ENCODE measurements at places on chromosomes 7 and 10.

- DNase-seq, result no peak
These were observed 28.4 kb downstream of the PLXNA4 start for GRCh38 chr7:132547821-132548220.

DNA sequence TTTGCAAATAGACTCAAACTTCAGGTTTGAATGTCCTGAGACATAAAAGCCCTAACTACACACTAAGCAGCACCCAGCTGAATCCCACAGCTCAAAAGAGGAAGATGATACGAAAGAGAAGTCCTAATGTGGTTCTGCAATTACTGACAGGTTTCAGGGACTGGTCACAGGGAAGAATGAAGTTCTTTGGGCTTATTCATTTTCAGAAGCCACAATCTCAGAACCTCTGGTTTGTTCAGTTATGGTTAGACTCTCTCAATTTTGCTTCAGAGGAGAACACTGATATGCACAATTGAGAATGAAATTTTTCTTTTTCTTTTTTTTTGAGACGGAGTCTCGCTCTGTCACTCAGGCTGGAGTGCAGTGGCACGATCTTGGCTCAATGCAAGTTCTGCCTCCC is 94.6 kb upstream of the FAM180A start:
- no peak for DNase-seq

DNA sequence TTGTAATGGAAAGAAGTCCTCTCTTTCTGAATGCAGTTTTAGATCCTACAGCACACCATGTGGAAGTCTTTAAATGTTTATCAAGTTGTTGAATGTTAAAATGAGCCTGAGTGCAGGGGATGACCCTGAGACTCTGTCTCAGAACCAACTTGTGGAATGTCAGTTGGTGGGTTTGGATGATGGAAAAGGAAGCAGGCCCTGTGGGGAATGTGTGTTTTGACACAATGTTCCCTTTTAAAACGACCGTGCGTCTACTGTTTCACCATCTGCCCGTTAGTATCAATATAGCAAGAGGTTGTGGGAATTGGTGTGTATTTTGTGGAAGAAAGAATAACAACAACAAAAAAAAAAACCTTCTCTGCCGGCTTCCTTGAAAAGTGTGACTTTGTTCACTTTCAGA is 8.3 kb downstream of the DYNC1I1 start:
- DNase-seq, result no peak

DNA sequence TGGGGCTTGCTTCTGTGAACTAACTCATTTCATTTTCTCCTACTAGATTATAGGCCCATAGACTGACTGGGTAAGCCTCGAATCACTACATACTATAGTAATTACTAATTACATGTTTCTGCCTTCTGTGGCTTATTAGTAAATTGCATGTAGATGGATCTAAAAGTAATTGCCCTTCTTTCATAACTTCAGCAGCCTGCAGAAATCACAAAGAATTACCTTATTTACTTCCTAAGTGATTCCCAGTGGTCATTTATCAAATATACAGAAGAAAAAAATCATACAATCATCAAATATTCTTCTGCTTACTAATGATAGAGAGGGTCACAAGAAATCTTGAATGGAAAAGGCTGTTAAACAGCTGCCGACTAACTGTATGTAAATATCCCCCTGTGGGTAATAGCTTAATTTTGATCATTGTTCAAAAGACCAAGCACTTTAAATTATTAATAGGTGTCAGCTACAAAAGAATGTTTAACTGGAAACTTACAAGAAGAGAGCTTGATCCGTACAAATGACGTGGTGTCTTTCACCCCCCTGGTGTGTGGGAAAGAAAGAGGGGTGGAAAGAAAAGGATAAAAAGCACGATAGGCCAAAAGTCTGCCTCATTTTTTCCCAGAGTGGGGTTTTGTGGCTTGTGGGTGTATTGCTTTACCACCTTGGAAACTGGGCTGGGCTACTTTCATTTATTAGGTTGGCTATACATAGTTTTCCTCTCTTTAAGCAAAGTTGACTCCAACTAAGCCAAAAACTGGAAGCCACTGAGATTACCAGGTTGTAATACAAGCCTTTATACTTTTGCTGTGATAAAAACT is 361.8 kb upstream of the ZMIZ1 start:
- no peak for DNase-seq

- DNase-seq, result peak; percentile 86
These were observed 138.4 kb downstream of the SDK1 start for GRCh38 chr7:3439333-3440030.

DNA sequence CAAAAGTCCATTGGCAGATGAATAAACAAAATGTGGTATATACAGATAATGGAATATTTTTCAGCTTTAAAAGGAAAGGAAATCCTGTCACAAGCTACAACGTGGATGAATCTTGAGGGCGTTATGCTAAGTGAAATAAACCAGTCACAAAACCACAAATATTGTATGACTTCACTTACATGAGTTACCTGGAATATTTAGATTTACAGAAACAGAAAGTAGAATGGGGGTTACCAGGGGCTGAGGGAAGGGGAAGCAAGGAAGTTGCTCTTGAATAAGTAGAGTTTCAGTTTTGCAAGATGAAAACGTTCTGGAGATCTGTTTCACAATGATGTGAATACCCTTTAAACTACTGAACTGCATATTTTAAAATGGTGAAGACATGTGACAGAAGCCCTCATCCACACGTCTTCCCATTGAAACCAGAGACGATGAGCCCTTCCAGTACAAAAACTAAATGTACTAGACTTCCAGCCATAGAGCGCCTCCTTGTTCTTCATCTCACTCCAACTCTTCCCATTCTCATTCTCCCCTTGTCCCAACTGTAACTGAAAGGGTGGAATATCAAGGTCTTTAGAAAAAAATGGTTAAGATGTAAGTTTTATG is 62.4 kb downstream of the MICU1 start:
- no peak for DNase-seq

GRCh38 chr7:105429746-105430612 is 41.3 kb upstream of the SRPK2 start:
- peak; percentile 72 for DNase-seq

GRCh38 chr10:6297951-6298381 is 95.2 kb downstream of the PFKFB3 start:
- DNase-seq, result peak; percentile 36

- DNase-seq, result no peak
These were observed 345.1 kb downstream of the ARL4A start for GRCh38 chr7:13032576-13032975.

DNA sequence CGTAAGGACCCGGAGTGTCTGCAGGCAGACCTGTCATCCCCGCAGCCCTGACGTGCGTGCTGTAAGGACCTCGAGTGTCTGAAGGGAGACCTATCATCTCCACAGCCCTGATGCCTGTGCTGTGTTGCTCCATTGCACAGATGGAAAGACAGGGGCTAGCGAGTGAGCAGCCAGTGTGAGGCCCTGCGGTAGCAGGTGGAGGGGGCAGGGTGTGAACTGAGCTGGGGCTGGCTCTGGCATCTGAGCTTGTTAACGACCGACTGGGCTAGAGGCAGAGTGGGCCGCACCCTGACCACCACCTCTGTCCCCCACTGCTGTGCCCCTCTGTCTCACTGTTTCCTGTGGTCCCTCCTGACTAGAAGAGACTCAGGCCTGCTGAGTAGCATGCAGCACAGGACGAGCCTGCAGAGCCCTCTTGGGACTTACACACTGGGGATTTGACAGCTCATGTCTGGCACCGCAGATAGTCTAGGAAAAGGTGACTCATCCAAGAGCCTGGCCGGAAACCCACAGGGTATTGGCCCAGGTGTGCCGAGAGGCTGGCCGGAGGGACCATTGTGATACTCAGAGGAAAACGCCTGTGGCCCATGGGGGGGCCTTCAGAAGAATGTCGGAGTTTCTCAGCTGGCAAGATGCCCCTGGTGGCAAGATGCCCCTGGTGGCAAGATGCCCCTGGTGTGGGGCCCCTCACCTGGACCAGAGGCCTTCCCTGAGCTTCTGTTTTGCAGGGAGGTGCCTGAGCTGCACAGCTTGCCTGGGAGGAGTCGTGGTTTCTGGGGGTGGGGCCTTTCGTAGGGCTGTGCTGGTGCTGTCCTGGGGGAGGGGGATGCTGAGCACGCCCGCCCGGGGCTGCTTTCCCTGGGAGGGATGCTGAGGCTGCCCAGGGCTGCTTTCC is 34.3 kb downstream of the INPP5A start:
- DNase-seq, result peak; percentile 94

DNA sequence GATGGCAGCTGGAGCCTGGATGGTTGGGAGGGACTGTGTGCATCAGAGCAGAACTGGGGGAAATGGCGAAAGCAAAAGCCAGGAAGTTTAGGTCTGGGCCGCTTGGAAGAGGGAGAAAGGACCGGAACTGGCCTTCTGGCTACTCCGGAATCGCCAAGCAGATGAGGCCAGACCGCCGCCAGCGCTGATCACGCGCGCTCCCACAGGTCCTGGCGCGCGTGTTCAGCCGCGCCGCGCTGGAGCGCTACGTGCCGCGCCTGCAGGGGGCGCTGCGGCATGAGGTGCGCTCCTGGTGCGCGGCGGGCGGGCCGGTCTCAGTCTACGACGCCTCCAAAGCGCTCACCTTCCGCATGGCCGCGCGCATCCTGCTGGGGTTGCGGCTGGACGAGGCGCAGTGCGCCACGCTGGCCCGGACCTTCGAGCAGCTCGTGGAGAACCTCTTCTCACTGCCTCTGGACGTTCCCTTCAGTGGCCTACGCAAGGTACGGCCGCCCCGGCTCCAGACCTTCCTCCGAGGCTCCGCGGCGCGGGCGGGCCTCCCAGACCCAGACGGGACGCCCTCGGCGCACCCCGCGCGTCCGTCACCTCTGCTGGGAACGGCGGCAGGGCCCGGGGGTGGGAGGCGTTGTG is 2.0 kb downstream of the CYP26C1 start:
- no peak for DNase-seq

DNA sequence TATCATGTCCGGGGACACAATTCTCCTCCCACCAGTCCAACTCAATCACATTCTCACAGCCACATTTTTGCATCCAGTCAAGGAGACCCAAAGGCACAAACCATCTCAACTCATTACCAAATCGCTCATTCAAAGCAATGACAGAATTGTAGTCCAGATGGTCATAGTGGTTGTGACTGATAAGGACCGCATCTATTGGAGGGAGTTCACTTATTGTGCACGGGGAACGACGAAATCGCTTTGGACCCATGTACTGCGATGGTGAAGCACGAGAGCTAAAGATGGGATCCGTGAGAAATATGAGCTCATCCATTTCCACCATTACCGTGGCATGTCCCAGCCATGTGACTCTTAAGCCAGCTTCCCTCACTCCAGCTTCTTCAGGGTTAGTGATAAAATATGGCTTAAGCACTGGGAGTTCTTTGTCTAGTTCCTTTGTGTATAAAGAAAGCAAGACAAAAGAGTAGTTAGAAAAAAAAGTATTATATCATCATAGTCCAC is 29.1 kb downstream of the NAPEPLD start:
- DNase-seq, result no peak

DNA sequence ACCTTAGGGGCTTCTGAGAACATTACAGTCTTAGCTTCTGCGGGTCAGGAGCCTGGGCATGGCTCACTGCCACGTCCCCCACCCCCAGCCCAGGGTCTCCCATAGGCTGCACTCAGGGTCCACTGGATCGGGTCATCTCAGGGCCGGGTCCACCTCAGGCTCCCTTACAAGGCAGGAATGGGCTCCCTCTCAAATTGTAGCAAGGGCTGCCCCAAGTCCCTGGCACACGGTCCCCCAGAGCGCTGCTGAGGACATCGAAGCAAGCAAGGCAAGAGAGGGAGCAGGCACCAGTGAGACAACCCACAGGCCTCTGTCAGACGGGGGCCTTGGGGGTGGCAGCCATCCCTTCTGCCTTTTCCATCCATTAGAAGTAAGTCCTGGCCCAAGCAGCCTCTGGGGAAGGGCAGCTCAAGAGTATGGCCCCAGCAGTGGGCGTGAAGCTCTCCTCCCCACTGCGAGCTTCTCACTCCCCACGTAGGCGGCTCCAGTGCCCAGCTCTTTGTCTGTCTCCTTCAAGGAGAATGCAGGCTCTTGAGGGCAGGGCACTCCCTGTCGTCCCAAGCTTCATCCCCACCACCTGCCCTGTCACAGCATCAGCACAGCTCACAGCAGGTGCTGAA is 18.0 kb upstream of the RET start:
- DNase-seq, result no peak

DNA sequence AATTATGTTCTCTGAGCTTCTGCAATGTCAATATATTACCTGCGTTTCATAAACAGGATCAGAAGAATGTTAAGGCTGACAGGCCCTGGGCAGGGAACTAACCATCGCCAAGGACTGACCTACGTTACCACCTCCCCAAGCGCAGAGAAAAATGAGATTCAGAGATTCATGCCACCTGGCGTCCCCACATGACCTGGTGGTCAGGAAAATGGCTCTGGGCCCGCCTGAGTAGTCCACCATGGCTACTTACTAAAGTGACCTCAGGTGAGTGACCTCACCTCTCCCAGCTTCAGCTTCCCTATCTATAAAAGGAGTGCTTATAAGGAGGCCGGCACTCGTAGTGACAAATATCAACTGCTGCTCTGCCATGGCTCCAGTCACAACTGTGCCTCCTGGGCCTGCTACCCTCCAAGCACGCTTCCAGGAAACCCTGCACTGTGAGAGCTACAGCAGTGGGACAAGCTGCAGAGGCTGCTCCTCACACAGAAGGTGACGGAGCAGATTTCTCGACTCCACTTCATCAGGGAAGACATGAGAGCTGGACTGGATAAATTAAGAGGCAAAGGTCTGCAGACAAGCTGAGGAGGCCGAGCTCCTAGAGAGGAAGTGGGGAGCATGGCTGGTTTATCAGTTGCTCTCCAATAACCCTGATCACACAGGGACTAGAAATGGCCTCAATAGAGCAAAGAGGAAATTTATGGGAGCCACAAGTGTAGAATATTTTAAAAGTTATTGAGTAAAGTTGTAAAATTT is 103.0 kb downstream of the RNF216 start:
- no peak for DNase-seq

DNA sequence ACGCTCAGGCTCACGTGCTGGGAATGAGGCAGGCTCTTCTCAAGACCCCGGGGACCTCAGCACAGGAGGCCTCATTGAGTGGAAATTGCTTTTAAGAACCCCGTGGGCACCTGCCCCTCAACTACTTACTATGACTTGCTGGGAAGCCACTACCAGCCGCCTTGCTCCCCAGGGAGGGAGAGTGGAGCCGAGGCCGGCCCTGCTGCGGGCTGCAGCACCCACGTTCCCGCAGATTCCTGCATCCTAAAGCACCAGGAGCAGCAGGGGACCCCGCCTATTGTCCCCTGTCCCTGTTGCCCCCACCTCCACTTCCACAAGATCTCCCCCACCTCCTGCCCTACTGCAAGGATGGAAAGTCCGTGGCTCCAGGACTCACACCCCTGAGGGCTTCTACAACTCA is 541.6 kb upstream of the PFKP start:
- no peak for DNase-seq

- DNase-seq, result no peak
These were observed 1.9 kb upstream of the INSYN2A start for GRCh38 chr10:127198307-127198706.
